Activated CD8-positive, alpha-beta memory T cell treated with anti-CD3 and anti-CD28 coated beads, Interleukin-2, amount 10 ng/mL, durations not matched to agents 7 days and 5 days (primary cell): ENCODE measurements at places on chromosomes 5 and 9.

DNA sequence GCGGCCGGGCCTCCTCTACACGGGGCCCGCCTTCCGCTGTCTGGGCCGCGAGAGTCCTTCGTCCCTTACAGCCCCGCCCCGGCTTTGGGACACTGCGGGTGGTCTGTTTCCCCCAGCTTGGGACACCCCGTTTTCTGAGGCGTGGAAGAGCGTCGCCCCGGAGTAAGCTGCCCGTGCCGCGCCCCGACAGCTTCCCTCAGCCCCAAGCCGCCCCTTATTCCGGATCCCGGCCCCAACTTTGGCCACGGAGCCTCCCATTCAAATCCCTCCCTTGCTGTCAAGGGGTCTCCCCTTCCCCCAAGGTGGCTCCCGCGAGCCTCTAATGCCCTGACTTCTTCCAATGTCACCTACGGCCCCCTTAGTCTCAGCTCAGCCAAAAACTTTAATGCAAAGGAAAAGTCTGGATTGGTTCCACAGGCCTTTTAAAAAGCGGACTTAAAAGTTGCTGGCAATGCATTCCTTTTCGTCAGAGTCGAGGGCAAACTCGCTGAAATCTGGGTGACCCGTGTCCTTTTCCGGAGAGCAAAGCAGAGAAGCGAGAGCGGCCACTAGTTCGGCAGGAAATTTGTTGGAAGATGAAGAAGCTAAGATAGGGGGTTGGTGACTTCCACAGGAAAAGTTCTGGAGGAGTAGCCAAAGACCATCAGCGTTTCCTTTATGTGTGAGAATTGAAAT is 19.8 kb downstream of the EXOSC2 start:
- DNase-seq: no peak

GRCh38 chr5:138359621-138360020 is 7.1 kb downstream of the KDM3B start:
- no peak for DNase-seq

DNA sequence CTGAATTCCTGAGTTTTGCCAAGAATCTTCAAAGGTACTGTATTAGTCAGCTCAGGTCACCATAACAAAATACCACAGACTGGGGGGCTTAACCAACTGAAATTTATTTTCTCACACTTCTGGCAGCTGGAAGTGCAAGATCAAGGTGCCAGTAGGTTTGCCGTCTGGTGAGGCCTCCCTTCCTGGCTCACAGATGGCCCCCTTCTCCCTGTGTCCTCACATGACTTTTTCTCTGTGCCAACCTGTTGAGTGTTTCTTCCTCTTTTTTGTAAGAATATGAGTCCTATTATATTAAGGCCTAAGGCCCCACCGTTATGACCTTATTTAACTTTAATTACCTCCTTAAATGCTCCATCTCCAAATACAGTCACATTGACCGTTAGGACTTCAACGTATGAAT is 156.1 kb upstream of the KIF2A start:
- DNase-seq: no peak

GRCh38 chr9:3478549-3478953 is 47.2 kb downstream of the RFX3 start:
- DNase-seq: no peak

- DNase-seq: no peak
Observed at GRCh38 chr5:82018462-82018861, 46.6 kb downstream of the ATG10 start.

- no peak for DNase-seq
Observed at GRCh38 chr5:155434681-155435080, 421.1 kb downstream of the KIF4B start.

GRCh38 chr5:113673041-113673440 is 159.5 kb downstream of the YTHDC2 start:
- no peak for DNase-seq

DNA sequence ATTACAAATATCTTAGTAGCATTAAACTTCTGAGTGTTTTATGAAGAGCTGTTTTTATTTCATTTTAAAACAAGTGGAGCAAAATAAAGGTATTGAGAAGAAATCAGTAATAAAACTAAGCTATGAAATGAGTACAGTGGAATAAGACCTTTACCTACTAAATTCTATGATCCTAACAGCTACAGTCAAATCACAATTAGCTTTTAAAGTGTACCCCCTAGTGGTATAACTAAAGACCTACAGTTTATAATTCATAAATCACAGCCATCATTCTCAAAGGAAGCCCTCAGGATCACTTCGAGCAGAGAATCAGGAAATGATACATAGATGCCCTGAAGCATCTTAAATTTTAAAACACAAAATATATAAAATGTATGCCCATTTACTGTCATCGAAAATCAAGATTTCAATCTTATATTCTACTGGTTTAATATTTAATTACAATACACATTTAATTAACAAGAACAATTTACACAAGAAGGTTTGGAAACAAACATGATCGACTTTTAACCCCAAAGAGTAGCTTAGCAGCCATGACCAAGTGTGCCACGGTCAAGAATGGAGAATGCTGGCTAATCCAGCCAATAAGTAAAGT is 12.3 kb downstream of the CCNH start:
- no peak for DNase-seq

- DNase-seq: no peak
Observed at GRCh38 chr9:4530375-4530774, 40.1 kb downstream of the SLC1A1 start.

GRCh38 chr9:27361492-27361891 is 64.5 kb upstream of the EQTN start:
- DNase-seq: no peak

GRCh38 chr5:1177826-1178528 is 23.4 kb upstream of the SLC6A19 start:
- DNase-seq: no peak

GRCh38 chr9:33165263-33166151 is 1.6 kb downstream of the B4GALT1 start:
- peak; percentile 75 for DNase-seq

- DNase-seq: no peak
Observed at GRCh38 chr9:101477736-101478135, 42.2 kb upstream of the ALDOB start.

DNA sequence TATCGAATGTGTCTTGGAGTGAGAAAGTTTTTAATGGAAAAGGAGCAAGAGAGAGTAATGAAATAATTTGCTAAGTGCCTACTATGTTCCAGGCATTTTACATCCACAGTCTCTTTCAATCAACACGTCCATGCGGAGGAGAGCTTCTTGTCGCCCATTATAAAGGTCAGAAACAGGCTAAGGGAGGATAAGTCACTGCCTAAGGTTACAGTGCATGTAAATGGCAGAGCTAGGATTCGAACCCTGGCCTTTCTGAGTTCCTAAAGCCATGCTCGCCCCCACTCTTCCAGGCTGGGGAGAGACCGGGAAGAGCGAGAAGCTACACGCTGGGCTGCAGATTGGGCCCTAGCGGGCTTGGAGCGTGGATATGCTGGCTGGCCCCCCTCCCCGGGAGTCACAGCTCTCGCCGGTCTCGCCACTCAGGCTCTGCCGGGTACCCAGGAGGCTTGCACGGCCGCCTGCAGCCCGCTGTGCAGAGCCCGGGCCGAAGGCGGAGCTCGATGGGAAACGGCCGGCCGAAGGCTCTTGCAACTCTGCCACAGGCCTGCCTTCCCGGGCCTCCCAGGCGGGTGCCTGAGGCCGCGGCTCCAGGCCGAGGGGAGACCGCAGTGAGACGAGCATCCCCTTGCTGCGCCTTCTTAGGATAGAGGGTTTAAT is 775 bp upstream of the LHX2 start:
- DNase-seq: no peak

GRCh38 chr5:111975133-111975532 is 218.1 kb upstream of the NREP start:
- DNase-seq: no peak

GRCh38 chr5:95870105-95870672 is 47.7 kb upstream of the GLRX start:
- peak; percentile 59 for DNase-seq

DNA sequence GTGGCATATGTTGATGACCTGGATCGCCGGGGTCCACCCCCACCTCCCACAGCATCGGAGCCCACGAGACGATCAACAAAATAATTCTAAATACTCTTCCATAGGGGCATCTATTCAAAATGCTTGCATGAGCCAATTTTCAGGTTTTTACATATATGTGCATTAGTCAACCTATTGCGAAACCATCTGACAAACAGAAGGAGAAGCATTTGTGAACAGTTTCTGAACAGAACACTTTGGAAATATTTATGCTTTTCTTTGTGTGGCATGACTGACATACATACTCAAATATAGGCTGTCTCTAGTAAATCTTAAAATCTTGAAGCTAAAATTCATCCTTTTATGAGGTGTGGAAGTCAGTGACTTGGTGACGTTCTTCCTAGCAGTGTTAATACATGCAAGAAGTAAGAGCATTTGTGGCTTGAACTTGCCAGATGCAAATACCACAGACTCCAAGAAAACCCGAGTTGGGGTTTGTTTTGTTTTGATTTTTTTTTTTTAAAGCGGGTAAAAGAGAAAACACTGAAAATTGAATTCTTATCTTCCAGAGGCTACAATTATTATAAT is 5.3 kb downstream of the GPR151 start:
- DNase-seq: no peak

GRCh38 chr5:174195517-174195916 is 150.0 kb downstream of the NSG2 start:
- DNase-seq: no peak

DNA sequence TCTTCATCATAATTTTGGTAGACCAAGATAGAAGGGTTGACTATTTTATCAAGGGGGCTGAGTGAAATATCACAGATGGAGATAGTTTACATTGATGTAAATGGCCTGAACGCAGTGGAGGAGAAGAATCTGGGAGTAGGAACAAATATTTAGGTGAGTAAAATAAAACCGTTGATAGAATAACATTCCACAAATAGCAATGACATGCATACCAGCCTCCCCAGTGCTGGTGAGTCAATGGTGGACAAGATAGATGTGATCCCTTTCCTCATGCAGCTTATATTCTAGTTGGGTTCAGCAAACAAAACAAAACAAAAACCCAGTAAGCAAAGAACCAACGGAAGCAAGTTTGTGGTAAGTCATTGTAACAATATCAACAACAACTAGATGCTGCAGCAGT is 385.2 kb downstream of the FAM170A start:
- DNase-seq: no peak

DNA sequence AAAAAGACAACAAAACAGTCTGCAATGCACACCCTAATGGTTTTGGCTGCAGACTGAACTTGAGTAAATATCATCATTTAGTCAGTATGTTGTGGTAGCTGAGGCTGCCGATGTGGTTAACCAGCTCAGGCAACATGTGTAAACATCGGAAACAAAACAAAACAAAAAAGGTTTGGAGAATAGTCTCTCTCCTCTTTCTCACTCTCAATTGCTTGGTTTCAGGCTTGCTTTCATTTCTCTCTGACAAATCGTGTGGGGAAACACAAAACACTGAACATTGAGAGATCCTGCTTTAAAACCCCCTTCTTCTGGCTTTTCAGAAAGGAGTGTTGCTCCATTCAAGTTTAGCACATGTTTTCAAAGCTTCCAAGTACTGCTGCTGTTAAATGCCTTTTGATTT is 453.3 kb downstream of the BNC2 start:
- no peak for DNase-seq

DNA sequence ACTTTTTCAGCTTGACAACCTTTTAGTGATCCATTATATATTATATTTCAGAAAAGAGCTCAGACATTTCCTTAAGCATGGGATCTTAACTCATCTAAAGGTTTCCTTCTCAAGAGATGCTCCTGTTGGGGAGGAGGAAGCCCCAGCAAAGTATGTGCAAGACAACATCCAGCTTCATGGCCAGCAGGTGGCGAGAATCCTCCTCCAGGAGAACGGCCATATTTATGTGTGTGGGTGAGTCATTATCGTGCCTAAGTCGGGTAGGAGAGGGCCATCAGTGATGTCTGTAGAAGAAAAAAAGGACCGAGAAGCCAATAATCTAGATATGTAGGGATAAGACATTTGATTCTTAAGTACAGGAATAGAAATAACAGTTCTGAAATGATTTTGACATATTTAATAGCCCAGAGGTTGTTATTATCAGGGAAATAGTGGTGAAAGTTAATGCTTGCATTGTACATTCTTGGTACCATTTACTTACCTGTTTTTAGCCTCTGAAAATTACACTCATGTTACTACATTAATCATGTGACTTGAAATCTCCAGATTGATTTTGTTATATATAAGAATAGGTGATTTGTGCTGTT is 28.2 kb downstream of the MTRR start:
- no peak for DNase-seq

- DNase-seq: no peak
Observed at GRCh38 chr9:131851414-131851813, 111.5 kb upstream of the RAPGEF1 start.

DNA sequence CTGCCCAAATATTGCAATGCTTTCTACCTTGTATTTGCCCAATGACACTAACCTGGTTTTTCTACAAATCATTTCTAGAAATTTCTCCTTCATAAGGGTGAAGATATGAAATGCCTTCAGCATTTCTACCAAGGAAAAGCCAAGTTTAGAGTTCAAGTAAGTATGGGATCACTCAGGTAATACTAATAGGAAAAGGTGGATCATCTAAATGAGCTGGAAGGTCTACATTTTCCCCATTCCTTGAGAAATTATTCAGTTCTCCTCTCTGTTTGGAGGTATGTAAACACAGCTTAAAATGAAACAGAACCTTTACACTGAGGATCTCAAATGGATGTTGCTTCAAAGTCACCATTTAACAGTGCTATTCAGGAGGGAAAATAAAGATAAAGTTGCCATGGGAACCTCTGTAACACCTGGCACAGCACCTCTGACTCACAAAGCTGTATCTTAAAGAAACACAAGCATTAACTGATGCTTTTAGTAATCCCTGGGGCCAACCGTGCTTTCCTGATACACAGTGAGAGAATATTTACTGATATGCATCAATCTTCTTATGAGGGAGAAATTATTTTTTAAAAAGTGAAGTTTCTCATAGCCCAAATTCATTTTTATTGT is 161.3 kb downstream of the DRD1 start:
- DNase-seq: no peak

- DNase-seq: no peak
Observed at GRCh38 chr5:1824903-1825841, 24.0 kb downstream of the NDUFS6 start.

DNA sequence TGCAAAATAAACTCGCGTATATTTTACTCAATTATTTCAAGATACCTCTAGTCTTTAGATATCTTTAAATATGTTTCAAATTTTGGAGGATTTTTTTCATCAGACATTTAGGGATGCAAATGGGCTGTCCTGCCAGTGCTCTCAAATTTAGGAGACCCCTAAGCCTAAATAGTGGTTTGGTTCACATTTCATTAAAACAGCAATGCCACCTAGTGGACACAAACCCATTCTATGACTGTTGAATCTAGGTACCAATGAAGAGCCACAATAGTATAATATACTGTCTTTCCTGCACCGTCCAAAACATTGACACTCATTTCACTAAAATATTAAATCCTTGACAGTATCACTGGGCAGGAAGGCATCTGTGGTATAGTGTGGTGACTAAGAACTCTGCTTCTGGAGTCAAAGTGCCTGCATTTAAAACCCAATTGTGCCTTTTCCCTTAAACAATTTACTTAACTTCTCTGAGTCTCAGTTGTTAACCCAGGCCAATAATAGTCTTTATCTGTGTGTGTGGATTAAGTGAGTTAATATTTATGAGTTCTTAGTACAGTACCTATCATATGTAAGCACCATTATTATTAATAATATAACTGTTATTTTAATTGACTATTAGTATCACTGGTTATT is 148.0 kb downstream of the RORB start:
- no peak for DNase-seq
